NCI-H1930 (cell line): ENCODE measurements at places on chromosomes 3 and 15.

DNA sequence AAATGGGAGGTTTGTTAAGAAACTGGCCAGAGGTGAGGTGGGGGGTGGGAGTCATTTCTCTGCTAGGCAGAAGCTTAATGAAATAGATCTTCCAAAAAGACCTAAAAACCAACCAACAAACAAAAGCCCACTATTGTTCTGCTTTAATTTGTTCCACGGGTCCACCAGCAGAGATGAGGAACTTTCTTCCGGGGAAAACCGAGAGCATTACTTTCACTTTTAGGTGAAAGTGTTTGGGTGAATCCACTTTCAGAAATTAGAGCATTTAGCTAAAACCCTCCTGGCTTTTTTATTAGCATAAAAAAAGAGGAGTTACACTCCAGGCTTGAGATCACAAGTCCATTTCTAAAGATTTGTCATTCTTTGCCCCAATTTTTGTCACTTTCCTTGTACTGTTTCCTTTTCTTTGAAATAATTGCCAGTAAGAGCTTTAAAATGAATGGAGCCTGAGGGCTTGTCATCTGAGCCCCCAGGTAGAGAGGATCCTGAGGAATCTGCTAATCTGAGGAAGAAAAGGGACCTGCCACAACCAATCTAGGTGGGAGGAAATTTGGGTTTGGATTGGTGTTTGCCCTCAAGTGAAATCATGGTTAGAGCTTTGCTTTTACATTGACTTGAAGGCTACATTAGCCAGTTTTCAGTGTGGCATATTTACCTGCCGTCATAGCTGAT, 667.6 kb downstream of the NAALADL2 start:
- DNase-seq, result no peak

DNA sequence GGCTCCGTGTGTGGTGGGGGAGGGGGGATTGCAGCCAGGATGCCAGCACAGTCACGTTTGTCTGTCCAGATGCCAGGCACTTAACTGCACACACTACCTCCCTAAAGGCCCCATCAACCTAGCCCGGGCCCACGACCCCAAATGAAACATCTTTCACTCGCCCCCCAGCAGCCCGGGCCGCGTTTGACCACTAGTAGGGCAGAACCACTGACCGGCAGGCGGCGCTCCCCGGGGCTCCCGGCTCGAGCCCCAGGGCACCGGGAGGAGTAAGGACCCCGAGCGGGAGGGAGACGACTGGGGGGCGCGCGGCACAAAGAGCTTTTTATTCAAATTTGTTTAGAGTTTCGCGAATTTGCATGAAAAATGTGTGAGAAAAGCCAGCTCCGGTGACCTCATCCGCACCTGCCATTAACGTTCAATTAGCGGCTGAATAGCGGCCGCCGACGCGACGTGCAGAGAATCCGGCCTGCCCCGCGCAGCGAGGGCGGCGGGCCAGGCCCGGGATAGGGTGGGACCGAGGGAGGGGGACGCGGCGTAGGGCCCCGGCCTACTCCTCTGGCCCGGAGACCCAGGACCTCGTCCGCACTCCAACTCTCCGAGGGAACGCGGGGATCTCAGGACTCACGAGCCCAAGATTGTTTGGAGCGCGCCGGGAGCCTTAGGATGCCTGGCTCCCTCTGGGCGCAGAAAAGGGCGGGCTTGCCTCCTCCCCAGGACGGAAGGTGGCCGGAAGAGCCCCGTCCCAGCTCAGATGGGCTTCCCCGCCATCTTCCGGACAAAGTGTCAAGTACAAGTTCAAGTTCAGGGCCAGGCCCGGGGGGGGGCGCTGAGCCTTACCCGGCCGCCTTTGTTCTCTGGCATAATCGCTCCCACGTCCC, 64.9 kb upstream of the POLG start:
- DNase-seq, result peak; percentile 64

GRCh38 chr3:72171946-72172345, 387.0 kb upstream of the PROK2 start:
- DNase-seq, result no peak

- DNase-seq, result no peak
These were observed 57.7 kb downstream of the PRTG start for GRCh38 chr15:55685286-55685685.

- DNase-seq, result no peak
These were observed 30.8 kb upstream of the SLC41A3 start for GRCh38 chr3:126114443-126115386.

DNA sequence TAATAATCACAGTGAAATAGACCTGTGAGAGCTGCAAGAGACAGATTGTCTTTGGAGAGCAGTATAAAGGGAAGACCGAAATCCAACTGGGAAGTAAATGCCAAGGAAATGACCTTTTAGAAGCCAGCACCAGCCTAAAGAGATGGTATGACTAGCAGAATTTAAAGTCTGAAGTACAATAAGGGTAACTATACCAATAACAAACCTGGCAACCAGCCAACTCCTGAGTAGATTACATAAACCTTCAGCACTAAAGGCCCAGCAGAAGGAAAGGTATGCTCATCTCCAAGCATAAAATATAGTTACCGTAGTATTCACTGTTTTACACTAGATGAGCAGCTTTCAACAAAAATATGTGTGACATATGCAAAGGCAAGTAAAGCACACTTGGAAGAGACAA, 155.1 kb upstream of the SATB1 start:
- no peak for DNase-seq

DNA sequence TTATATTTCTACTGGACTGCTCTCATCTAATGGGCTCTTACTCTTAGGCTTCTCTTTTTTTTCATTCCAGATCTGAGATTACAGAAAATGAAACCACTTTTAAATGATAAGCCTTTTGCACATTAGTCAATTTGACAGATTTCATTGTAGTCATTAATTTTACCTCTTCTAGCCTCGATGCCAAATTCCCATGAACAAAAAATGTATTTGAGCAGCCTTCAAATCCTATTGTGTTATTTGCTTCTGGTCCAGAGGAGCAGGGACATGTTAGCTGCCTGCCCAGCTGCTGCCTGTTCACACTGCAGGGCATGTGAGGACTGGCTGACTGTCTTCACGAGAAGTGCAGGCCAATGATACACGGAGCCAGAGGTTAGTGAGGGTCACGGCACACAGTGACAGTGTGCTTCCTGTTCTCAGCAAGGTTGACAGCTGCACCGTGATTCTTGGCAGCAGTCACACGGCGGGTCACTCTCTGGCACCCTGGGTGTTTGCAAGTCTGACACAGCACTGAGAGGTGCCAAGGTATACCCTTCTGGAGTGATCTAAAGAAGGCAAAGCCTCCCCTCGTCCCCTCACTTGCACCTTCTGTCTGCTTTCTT, 40.8 kb downstream of the KAT2B start:
- DNase-seq, result no peak

GRCh38 chr3:138351916-138352550, 3.7 kb downstream of the MRAS start:
- DNase-seq, result no peak

GRCh38 chr3:107328069-107328468, 49.2 kb upstream of the CCDC54 start:
- no peak for DNase-seq
